CD4-positive, CD25-positive, alpha-beta regulatory T cell (primary cell): ENCODE measurements at places on chromosomes 5 and 9. TPM values are rescaled to one million over a fixed set of nuclear protein-coding genes. Genes with fewer than 3 reads are reported as not detected.

LOX gene
- total RNA-seq = 0.25 TPM

SOHLH1 gene
- total RNA-seq = not detected

SCGB3A2 gene
- total RNA-seq = not detected

MEGF9 gene
- 17.8 TPM for total RNA-seq

WDR38 gene
- total RNA-seq = not detected

ZNF622 gene
- total RNA-seq = 42.0 TPM

ARID3C gene
- not detected for total RNA-seq

PALM2AKAP2 gene
- 0.62 TPM for total RNA-seq

MEGF10 gene
- not detected for total RNA-seq

LHX6 gene
- not detected for total RNA-seq

MEIKIN gene
- not detected for total RNA-seq

GPR150 gene
- total RNA-seq = 0.37 TPM

GRM6 gene
- not detected for total RNA-seq

PCDHB4 gene
- not detected for total RNA-seq

SLC28A3 gene
- not detected for total RNA-seq

MTMR12 gene
- 27.7 TPM for total RNA-seq

LCN1 gene
- not detected for total RNA-seq

ROPN1L gene
- total RNA-seq = 3.0 TPM

SLC36A2 gene
- total RNA-seq = not detected

HSPA4 gene
- total RNA-seq = 47.9 TPM

ACTBL2 gene
- not detected for total RNA-seq

GRXCR2 gene
- not detected for total RNA-seq
